ENCODE measurements at places on chromosomes 13 and 19.
A peak's percentile ranks its signal among the peaks of the same experiment; 100 is the strongest.

DNA sequence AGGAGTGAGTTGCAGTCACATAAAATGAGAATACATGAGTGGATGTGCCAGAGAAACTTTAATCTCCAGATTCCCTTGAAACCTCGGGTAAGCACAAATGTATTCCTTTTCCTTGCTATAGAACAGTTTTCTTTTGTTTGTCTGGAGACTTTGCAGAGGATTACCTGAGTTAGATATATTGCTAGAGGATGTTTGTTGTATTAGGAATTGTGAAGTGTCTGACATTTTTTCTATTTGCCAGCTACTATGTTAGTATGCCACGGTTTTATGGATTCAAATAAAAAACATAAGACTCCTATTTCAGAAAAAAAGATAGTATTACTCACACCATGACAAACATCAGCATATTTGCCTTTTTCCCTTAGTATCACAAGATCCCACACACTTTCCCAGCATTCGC lies 844.9 kb upstream of the SLITRK5 start:
- no peak for DNase-seq

- DNase-seq, result no peak
Observed at GRCh38 chr13:74465271-74465670, 331.1 kb upstream of the KLF12 start.

DNA sequence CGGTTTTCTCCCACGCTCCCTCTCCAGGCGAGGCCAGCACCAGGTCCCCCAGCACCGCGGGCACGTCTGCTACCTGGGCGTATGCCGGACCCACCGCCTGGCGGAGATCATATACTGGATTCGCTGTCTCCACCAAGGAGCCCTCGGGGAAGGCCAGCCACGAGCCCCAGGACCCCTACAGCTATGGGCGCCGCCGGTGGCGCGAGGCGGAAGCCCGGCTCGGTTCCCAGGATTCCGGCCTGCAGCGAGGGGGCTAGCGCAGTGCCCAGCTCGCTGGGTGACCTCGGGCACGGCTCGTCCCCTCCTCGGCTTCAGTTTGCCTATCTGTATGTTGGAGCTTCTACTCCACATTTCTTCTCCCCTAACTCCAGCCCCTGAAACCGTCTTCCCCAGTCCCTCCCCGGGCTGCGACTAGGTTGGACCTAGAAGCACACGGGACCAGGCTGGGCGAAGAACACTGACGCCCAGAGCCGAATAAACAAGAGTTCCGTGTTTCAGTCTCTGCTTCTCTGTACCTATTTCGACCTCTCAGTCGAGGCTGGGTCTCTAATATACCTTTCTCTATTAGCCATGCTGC lies 749 bp upstream of the CPT1C start:
- no peak for DNase-seq

GRCh38 chr13:32737111-32737571 lies 150.9 kb downstream of the PDS5B start:
- DNase-seq, result no peak

DNA sequence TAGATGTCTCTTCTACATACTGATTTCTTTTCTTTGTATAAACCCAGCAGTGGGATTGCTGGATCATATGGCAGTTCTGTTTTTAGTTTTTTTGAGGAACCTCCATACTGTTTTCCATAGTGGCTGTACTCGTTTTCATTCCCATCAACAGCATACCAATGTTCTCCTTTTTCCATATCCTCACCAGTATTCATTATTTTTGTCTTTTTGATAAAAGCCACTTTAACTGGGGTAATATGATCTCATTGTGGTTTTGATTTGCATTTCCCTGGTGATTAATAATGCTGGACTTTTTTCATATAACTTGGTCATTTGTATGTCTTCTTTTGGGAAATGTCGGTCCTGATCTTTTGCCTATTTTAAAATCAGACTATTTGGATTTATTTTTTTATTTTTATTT lies 108.5 kb downstream of the PAN3 start:
- DNase-seq, result no peak

- no peak for DNase-seq
Observed at GRCh38 chr13:41550276-41550675, 92.9 kb downstream of the RGCC start.

- no peak for DNase-seq
Observed at GRCh38 chr19:34176581-34176980, 4.3 kb downstream of the LSM14A start.

- DNase-seq, result peak; percentile 83
Observed at GRCh38 chr19:19628501-19629134, 598 bp upstream of the LPAR2 start.

GRCh38 chr19:10615429-10616023 lies 9.8 kb upstream of the SLC44A2 start:
- no peak for DNase-seq

GRCh38 chr13:33245505-33246158 lies 39.9 kb downstream of the STARD13 start:
- DNase-seq, result peak; percentile 63

- DNase-seq, result no peak
Observed at GRCh38 chr13:38819596-38819995, 132.7 kb downstream of the FREM2 start.

- no peak for DNase-seq
Observed at GRCh38 chr13:70964874-70965273, 856.6 kb upstream of the KLHL1 start.
